ENCODE measurements at places on chromosomes 13 and 19. TPM values are rescaled to one million over a fixed set of nuclear protein-coding genes. Genes with fewer than 3 reads are reported as not detected.

DNA sequence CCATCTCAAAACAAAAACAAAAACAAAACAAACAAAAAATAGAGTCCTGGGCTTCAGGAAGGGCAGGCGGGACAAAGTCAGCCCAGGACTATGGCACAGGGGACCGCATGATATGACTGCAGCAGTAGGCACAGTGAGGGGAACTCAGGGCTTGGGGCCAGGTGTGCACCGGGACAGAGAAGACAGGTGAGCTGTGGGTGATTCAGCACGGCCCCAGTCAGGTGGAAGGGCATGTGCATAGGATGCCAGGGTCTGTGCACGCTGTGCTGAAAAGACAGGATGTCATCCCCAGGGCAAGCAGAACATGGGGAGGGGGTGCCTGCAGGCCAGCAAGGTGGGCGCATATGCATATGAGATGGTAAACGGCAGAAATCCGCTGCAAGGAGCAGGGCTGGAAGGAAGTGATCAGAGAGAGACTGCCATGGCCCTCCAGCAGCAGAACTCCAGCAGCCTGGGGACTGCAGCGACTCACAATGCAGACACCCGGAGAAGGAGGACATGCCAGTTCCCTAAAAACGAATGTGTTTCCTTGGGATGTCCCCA is 15.0 kb downstream of the EPS15L1 start:
- no peak for DNase-seq

DNA sequence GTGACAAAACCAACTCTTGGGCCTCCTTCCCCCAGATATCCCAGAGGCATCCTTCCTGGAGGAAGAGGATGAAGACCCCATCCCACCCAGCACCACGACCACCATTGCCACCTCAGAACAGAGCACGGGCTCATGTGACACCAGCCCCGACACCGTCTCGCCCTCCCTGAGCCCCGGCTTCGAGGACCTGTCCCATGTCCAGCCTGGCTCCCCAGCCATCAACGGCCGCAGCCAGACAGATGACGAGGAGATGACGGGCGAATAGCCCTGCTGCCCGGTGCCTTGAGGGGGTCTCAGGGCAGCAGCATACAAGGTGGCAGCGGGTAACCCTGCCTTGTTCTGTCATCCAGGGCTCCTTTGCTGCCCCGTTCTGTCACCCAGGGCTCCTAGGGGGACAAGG is 3.3 kb upstream of the UBA52 start:
- DNase-seq: no peak

DNA sequence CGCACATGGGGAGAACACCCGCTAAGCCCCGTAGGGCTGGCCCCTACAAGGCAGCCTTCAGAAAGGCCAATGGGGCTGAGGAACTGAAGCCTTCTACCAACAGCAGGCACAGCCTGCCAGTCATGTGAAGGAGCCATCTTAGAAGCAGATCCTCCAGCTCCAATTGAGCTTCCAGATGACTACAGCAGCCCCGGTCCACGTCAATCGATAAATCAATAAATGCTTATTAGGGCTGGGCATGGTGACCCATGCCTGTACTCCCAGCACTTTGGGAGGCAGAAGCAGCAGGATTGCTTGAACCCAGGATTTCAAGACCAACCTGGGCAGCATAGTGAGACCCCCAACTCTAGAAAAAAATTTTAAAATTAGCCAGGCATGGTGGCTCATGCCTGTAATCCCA is 23.0 kb downstream of the TEX101 start:
- no peak for DNase-seq

GRCh38 chr13:25453850-25454365 is 82.1 kb downstream of the ATP8A2 start:
- no peak for DNase-seq

- DNase-seq: no peak
These were observed 10.1 kb downstream of the NLRP12 start for GRCh38 chr19:53813996-53814395.

GRCh38 chr19:42333975-42334696 is 8.7 kb downstream of the MEGF8 start:
- no peak for DNase-seq

DNA sequence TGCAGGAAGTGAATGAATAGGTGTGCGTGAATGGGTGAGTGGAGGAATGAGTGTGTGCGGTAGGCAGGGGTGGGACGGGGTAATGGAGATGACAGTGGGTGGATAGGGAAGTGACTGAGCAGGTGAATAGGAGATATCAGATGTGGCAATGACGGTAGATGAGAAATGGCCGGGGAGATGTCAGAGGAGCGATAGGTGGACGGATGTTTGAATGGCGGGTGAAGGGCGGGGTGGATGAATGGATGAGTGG is 1.5 kb downstream of the TTC9B start:
- no peak for DNase-seq

DNA sequence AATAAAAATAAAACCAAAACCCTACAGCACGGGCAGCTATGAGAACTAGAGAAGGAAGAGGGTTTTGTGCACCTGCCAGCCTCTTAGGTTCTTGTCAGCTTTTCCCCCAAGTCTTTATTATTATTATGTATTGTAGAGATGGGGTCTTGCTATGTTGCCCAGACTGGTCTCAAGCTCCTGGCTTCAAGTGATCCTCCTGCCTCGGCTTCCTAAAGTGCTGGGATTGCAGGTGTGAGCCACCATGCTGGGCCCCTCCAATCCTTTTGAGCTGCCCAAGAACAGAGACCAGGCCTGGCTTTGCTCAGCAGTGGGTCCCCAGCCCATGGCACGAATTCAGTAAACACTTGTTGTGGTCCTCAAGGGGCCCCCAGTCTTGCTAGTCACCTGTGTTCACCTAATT is 1.5 kb upstream of the NDUFS7 start:
- DNase-seq: no peak

- DNase-seq: peak; percentile 49
These were observed 609 bp downstream of the EPS15L1 start for GRCh38 chr19:16470911-16471811.

DNA sequence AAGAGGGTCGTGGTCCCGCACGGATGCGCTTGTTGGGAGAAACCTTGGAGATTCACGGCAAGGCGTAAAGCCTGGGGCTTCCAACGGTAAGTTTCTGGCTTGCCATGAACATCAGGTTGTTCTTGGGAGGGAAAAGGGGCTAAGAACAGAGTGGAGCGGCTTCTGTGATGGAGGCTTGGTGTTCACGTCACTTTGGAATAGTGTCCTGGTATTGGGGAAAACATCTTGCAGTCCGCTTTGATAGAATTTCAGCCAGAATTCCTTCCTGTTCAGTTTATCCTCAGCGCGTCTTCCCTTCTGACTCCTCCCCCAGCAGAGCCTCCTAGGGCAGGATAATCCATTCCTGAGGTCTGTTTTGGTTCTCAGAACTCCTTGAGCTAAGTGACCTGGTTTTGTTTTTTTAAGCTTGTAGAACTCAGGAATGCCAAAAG is 2.0 kb downstream of the KCTD15 start:
- DNase-seq: no peak

The SHKBP1 gene
- total RNA-seq: 116 TPM

The MADCAM1 gene
- 0.39 TPM for total RNA-seq

The ARL11 gene
- 1.9 TPM for total RNA-seq

The KLF1 gene
- total RNA-seq: not detected

The PSG2 gene
- not detected for total RNA-seq

Data from activated CD8-positive, alpha-beta T cell treated with anti-CD3 and anti-CD28 coated beads, Interleukin-2, amount 10 ng/mL, durations not matched to agents 7 days and 5 days (primary cell).